ENCODE measurements at places on chromosomes 1 and 21. TPM values are rescaled to one million over a fixed set of nuclear protein-coding genes. Genes with fewer than 3 reads are reported as not detected.

DNA sequence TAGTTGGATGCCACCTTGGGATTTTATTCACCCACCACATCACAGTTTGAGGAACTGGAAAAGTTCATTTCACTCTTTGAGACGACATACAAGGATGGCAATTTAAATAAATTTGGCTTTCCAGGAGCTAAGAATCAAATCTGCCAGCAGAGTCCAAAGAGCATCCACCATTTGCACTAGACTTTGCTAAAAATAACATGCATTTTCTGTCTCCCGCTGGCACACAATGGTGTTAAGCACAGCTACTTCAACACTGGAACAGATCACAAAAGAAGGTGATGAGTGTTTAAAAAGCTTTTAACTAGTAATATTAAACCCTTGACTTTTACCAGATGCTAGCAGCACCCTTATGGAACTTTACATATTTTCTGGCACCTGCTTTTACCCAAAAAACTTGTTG, 44.6 kb downstream of the MAEL start:
- no peak overlapping the region for H3K27ac ChIP-seq
- no peaks in the 10 kb centered on the region for H3K4me1 ChIP-seq
- no peaks in the 10 kb centered on the region for H3K36me3 ChIP-seq
- no peaks in the 10 kb centered on the region for H3K27me3 ChIP-seq
- no peak overlapping the region for H3K4me3 ChIP-seq
- DNase-seq: no peak

DNA sequence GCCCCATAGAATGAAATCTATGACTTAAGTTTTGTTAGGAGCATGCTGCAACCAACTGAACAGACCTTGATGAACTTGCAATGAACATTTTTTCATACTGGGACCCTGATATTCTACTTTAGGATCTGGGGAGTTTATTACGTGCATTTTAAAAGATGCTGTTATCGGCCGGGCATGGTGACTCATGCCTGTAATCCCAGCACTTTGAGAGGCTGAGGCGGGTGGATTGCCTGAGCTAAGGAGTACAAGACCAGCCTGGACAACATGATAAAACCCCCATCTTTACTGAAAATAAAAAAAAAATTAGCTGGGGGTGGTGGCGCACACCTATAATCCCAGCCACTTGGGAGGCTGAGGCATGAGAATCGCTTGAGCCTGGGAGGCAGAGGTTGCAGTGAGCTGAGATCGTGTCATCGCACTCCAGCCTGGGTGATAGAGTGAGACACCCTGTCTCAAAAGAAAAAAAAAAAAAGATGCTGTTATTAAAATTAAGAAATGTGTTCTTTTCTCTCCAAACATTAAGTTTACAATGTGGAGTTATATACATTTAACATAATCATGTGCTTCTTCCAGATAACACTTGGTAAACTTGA, 7.1 kb downstream of the MPZL1 start:
- H3K4me3 ChIP-seq: no peak overlapping the region
- no peaks in the 10 kb centered on the region for H3K27me3 ChIP-seq
- H3K27ac ChIP-seq: no peak overlapping the region
- H3K36me3 ChIP-seq: no peaks in the 10 kb centered on the region
- DNase-seq: no peak
- peaks cover 27% of the 10 kb centered on the region for H3K4me1 ChIP-seq

- DNase-seq: no peak
- H3K4me3 ChIP-seq: no peak overlapping the region
- H3K27ac ChIP-seq: no peak overlapping the region
- H3K36me3 ChIP-seq: no peaks in the 10 kb centered on the region
Measured at GRCh38 chr1:60025552-60025951, 48.0 kb downstream of the C1orf87 start.

GRCh38 chr1:11725616-11726015, 10.3 kb upstream of the AGTRAP start:
- H3K27ac ChIP-seq: no peak overlapping the region
- no peak overlapping the region for H3K4me3 ChIP-seq
- H3K36me3 ChIP-seq: no peaks in the 10 kb centered on the region
- no peaks in the 10 kb centered on the region for H3K4me1 ChIP-seq
- H3K27me3 ChIP-seq: no peaks in the 10 kb centered on the region

LHX8 gene
- not detected for total RNA-seq

DNA sequence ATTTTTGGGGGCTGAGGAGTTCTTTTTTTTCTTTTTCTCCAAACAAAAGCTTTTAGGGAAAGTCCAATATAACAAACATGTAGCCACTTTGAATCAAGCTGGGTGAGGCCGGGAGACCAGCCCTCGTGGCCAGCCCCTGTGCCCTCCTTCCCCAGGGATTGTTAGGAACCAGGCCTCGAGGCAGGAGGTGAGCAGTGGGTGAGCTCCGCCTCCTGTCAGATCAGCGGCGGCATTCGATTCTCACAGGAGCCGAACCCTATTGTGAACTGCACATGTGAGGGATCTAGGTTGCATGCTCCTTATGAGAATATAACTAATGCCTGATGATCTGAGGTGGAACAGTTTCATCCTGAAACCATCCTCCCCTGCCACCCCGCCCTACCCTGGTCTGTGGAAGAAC, 41.8 kb upstream of the TTC22 start:
- no peaks in the 10 kb centered on the region for H3K36me3 ChIP-seq
- H3K27ac ChIP-seq: no peak overlapping the region
- no peaks in the 10 kb centered on the region for H3K27me3 ChIP-seq
- H3K4me3 ChIP-seq: no peak overlapping the region

Data from adrenal gland (tissue), 19 donors.